ENCODE measurements at places on chromosomes 1 and 21.

DNA sequence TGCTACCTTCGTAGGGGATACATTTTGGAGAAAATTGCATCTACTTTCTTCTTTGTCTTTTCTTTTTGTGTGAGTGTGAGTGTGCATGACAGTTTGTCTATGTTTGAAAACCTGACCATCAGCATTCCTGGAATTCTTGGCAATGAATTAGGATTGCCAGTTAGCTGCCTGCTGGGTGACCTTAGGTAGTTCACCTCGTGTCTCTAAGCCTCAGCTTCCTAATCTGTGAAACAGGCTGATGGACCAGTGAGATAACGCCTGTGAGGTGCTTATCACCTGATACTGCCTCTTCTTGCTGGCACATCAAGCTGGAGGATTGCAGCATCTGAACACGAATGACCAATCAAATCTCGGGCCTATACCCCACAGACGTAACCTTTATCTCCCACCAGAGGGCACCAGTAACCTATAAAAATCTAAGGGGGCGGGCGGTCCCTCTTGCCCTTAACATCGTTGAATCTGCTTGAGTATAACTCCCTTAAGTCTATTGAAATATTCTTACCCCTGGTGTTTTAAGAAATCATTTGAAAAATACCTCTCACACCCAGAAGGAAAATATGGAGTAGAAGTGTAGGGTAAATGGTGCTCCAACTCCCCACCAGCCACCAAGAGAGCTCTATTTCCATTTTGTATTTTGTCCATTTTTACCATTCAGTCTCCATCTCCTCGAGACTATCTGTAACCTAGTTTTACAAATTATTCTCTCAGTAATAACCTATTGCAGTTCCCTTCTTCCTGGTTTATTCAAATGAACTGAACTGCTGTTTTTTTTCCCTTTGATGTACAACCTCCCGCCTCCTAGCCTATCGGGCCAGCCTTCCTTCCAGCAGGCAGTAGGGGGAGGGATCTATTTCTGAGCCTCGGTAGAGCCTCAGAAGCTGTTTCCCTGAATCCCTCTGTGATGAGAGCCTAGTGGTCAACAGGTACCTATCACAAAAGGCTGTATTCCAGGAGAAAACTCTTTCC, 49.7 kb downstream of the MDM4 start:
- peak; percentile 22 for DNase-seq

- DNase-seq = no peak
These were observed 1.3 kb downstream of the CNN3 start for GRCh38 chr1:94925561-94926125.

GRCh38 chr1:178311164-178311563, 185.6 kb downstream of the CLEC20A start:
- DNase-seq = no peak

GRCh38 chr1:179141592-179142251, 59.9 kb downstream of the TOR3A start:
- DNase-seq = no peak

GRCh38 chr1:109863667-109864046, 47.0 kb upstream of the CSF1 start:
- DNase-seq = no peak

DNA sequence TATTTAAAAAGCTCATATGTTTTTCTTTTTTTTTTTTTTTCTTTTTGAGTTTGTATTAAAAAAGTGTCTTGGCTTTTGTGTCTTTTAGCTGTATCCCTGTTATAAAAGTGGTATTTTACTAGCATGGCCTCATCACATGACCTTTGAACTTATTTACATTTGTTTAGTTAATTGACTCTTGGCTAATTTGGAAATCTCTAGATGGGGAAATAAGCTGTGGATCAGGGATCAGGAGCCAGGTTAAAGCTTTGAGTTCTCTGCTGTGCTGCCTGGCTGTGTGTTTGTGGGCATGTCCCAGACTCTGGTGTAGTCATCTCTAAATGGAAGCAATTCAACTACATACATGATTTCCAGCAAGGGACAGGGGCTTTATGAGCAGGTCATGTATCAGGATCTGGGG, 56.5 kb downstream of the HHAT start:
- DNase-seq = no peak

DNA sequence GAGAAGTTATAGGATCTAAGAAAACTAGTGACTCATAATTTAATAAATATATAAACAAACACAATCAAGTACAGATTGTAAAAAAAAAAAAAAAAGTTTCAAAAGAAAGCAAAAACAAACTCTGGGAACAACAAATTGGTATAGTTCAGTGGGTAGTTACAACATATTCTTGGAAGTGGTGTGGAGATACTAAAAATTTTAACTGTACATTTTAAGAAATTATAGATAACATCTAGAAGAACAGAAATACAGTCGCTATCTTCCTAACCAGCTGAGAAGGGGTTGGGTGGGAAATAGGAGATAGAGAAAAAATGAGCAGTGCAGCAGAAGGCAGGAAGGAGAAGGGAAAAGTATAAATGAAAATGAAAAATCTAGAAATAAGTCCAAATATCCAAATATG, 70.5 kb downstream of the LRRC8C start:
- no peak for DNase-seq

- DNase-seq = no peak
These were observed 39.0 kb downstream of the LRRC71 start for GRCh38 chr1:156959414-156959813.

- DNase-seq = no peak
These were observed 139.4 kb downstream of the VPS13D start for GRCh38 chr1:12369258-12369657.

- DNase-seq = no peak
These were observed 89.1 kb downstream of the ITSN1 start for GRCh38 chr21:33731447-33731846.

DNA sequence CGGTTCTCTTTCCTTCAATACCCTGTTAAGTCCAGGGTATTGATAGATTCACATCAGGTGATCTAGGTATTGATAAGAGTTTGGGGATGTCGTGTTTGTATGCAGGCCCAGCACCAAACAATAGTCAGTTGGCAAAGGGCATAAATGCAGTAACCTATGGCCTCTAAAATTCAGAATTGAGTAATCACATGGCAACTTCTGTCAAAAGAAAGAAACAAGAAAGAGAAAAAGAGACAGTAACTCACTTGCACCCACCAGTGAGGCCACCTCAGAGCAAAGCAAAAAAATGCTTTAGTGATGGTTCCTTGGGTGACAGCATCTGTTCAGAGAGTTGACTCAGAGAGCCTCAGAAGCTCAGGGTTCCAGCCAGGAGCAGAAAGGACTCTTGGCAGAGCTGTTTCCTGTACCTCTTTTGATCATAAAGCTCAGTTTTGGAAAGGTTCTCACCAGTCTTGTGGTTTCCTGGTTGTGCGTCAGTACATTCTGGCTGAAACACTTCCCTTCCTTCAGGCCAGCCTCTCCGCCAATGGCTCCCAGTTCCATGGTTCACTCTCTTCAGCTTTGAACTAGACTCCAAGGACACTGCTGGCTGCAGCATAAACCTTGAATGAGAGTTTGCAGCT, 70.1 kb upstream of the GORAB start:
- DNase-seq = no peak

- no peak for DNase-seq
These were observed 483.0 kb upstream of the DEPDC1 start for GRCh38 chr1:68979891-68980290.

DNA sequence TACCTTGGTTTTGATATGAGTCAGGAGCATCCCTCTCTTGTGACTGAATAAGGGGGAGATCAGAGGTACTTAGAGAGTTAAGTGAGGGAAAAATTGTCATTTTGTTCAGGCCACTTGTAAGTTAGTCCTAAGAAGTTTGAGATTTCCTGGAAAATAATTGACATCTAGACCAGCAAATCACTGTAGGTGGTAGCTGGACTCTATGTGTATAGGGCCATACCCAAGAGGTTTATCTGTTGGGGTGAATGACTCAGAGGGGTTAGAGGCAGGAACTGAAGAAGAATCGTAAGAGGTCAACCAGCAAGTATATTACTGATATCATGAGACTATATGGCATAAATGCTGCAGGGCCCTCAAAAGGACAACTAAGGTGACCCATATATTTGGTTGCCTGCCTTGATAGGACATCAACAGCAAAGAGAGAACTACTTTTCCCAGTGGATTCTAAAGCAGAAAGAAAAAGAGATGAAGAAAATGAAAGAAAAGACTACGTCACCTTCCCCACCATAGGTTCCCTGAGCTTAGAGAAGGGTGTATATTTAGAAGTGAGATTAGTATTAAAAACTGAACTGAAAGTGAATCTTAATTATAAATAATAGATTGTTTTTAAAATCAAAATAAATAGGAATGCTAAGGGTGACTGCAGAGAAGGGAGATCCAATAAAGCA, 8.0 kb upstream of the RNPC3 start:
- no peak for DNase-seq

DNA sequence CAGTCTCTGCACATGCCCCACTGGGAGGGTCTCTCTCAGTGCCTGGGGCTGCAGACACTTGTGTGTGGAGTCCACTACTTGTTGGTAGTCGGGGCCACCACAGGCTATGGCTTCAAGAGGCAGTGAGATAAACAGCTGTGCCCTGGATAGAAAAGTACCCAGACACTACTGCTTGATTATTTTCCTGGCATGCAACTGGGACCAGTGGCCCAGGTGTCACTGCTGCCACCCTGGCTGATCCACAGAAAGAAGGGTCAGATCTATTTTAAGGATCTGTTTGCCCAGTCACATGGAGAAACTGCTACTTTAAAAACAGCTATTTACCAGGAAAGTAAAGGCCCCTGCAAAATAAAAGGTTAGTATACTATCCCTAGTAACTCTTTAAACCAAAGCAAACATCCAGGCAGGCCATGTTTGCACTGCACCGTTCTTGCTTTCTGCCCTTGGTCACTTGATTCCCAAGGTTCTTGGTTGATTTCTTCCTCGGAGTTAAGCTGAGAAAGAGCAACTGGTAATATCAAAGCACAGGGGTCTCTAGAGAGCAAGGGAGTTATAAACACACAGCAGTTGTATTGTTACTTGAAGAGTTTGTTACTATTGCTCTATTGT, 99.9 kb downstream of the GLUL start:
- no peak for DNase-seq

DNA sequence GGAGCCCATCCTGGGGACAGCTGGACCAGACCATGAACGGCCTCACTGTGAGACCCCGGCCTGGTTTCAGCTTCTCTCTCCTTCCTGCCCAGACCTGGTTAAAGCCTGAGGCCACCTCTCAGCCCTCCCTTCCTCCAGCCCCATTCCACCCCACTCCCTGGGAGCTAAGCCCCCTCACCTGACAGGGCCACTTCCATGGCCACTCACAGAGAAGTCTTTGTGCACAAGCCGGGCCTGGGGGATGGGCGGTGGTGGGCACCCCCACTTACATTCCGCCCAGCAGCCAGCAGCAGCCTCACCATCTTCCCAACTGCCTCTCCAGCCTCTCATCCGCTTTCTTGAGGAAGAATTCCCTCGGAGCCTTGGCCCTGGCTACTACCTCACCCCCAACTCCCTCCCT, 40.4 kb downstream of the RHBG start:
- DNase-seq = no peak

DNA sequence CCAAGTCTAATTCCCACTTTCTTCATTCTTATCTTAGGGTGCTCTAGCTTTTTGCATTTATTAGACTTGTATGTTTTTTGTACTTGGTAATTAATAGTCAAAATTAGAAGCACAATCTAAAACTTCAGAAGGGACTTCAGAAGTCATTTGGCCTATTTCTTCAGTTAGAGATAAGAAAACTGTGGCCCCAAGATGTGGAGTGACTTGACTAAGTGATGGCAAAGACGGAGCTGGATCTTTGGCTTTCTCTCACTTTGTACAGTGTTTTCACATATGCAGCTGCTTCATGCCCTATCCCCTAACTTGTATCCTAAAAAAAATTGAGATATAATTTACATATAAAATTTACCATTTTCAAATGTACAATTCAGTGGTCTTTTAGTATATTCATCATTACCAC, 21.7 kb downstream of the EPB41 start:
- DNase-seq = no peak

DNA sequence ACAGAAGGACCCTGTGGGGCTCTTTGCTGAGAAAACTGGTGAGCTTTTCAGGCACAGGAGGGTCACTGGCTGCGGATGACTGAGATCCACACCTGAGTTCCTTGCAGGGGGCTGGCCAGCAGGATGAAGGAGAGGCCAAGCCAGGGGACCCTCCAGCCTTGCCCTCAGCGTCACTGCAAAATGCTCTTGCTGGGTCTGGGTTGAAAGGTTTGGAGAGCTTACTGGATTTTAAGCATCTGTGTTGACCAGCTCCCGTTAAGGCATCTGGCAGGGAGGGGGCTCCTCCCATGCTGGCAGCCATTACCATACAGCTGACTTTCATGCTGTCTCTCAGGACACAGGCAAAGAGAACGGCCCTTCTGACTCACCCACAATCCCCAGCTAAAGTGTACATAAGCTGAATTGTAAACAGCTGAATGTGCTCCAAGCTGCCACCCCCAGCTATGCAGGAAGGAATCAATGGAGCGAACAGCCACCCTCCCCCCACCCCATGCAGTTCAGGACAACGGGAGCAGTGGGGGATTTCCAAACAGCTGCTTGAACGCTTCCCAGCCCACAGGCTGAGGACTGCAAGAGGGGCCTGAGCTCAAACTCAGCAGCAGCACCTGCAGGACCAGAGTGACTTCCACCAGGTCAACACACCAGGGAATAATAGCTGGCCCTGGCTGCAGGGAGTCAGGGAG, 21.3 kb upstream of the A3GALT2 start:
- no peak for DNase-seq

- no peak for DNase-seq
These were observed 59.2 kb upstream of the EPS8L3 start for GRCh38 chr1:109822749-109823542.

DNA sequence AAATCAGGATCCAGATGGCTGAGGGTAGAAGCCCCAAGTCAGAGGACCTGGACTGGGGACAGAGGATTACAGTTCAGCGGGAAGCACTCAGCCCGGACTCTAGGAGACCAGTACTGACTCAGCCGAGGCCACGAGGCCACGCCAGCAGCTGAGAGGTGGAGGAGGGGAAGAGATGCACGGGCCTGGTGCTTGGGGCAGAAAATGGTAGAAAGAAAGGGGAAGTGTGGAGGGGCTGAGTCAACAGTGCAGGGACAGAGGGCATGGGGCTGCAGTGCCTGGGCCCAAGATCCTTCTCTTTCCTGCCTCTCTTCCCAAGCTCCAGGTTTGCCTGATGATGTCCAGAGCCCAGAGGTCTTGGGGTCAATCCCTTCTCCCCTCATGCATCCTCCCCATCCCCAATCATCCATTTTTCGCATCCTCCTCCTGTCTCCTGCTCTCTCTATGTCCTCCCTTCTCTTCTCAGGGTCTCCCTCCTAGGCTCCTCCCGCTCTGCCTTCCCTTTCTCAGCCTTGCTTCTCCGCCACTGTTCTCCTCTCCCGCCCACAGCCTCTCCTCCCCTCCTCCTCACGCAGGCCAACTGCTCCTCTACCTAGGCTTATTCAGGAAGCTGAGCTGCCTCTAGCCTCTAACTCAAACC, 7.7 kb downstream of the ARHGEF2 start:
- DNase-seq = no peak

- DNase-seq = no peak
These were observed 1.0 kb downstream of the KCNK1 start for GRCh38 chr1:233614743-233615521.

Data from stimulated activated CD8-positive, alpha-beta memory T cell treated with anti-CD3 and anti-CD28 coated beads, Interleukin-12 subunit alpha, Interleukin-12 subunit beta, amount 100 ng/mL, for 1 hour (primary cell).